ENCODE measurements at places on chromosomes 12 and 14.

- DNase-seq = peak; percentile 21
Measured at GRCh38 chr14:65281991-65282895, 130.3 kb upstream of the FUT8 start.

GRCh38 chr12:48750769-48751356 lies 34.4 kb upstream of the CCNT1 start:
- DNase-seq = no peak

GRCh38 chr12:112602150-112602549 lies 183.4 kb downstream of the PTPN11 start:
- no peak for DNase-seq

DNA sequence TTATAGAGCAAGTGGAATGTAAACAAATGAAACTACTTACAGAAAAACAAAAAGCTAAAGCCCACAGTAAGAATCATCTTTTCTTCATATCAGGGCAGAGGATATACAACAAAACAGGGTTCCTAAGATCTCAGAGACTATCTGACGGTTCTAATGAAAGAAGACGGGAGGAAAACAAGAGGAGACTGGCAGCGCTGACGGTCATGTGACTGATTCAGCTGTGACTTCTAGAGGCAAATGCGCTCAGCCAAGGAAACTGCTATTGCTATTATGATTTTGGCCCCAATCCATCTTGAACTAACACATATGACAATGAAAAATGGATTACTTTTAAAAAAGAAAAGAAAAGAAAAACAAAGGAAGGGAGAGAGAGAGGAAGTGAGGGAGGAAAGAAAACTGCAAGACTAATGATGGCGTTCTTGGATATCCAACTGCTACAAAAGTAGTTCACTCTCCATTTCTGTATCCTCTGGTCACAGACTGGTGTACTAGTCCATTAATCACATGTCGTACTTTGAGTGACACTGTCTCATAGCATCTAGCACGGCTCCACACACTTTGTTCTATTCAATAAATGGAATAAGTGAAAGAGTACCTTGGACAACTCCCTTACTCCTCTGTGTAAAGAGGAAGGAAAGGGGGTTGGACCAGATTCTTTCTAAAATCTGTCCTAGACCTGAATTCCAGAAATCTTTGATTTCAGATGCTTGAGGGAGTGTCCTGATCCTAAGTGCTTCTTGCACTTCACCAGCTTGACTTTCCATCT lies 119.3 kb downstream of the DAD1 start:
- no peak for DNase-seq

DNA sequence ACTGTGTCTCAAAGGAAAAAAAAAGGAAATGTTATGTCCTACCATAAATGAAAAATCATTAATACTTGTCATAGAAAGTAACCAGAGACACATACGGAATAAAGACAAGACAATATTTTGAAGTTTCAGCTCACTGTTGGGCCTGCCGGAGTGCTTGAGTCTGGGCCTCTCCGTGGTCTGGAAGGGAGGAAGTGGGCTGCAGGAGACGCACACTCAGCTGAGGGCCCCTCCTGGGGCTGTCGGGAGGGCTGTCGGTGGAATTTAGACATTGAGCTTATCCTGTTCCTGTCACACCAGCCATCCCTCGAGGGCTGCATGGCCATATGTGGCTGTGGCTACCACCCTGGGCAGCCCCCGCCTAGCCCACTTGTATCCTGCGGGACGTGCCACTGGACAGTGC lies 80.6 kb downstream of the DDX51 start:
- no peak for DNase-seq

GRCh38 chr14:55381561-55381960 lies 30.1 kb downstream of the ATG14 start:
- DNase-seq = no peak

- DNase-seq = no peak
Measured at GRCh38 chr12:101793401-101793800, 37.4 kb downstream of the GNPTAB start.

DNA sequence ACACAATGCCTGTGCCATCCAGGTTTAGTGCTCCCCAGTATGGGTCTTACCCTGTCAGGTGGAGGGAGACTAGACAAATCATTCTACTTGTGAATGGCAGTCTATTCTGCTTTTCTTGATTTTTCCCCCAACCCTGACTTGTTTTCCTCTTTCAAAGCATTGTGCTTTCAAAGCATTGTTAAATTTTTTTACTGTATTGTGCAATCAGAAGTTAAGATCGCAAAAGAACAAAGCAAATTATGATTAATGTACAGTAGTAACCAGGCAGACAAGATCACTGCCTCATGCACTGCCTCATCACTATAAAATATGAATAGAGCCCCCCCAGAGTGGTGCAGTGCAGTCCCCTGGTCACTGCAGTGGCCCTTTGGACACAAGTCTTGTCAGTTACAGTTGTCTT lies 14.1 kb downstream of the GABARAPL1 start:
- DNase-seq = no peak

- DNase-seq = no peak
Measured at GRCh38 chr14:94679937-94680861, 68.0 kb downstream of the SERPINA3 start.

All from activated T-helper 1 cell treated with anti-CD3 and anti-CD28 coated beads, Interleukin-12 subunit alpha, Interleukin-12 subunit beta, Interleukin-2, Interleukin-4 antibody, amounts not matched to agents 30 ng/mL and 10 ng/mL and 1 ng/mL, durations not matched to agents 14 hours and 24 hours and 36 hours (primary cell).